ENCODE measurements at places on chromosomes 6 and 20. TPM values are rescaled to one million over a fixed set of nuclear protein-coding genes. Genes with fewer than 3 reads are reported as not detected.

The PKIG gene
- total RNA-seq = 138 TPM

The MOG gene
- not detected for total RNA-seq

DNA sequence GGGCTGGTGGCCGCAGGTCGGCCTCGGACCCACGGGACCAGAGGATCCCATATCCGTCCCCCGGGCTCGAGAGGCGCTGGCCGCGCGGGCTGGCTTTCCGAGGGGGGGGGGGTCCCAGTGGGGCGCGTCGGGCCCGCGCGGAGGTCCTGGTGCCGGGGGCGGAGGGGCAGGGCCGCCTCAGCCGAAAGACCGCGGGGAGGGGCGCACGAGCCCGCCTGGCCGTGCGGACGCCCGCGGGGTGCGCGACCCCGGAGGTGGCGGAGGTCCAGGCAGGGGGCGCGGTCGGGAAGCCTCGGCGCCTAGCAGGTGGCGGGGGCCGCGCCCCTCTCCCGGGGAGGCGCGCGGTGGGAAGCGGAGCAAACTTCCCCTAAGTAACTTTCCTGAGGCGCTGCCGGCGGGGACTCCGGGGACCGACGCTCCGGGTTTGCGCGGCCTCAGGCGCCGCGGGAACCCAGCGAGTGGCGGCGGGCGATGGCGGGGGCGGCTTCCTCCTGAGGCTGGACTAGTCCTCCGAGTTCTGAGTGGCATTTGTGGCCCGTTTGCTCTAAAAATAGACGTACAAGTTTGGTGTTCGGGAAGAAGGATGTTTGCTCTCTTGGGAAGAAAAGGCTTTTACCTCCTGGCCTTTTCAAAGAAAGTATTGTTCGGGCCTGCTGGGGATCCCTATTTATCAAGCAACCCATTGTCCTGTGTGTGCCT, 26.5 kb upstream of the BTBD3 start:
- peak; percentile 43 for DNase-seq

The C6orf163 gene
- 0.79 TPM for total RNA-seq

GRCh38 chr6:23218751-23219150, 649.4 kb downstream of the HDGFL1 start:
- DNase-seq = peak; percentile 84

DNA sequence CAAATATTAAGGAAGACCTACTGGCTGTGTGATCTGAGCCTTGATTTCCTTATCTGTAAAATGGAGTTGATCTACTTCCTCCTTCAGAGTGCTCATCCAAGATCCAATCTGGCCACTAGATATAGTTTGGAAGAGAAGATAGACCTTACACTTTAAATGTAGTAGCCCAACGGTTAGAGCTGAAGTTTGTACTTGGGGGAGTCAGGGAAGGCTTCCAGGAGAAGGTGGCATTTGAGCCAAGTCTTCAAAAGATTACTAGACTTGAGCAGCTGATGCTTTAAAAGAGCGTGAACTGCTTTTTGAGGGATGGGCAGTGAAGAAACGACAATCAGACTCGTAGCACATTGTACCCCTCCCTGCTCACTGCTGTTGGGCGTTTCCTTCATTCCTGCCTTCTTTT, 3.6 kb downstream of the LBP start:
- DNase-seq = no peak

The VIP gene
- 0.65 TPM for total RNA-seq

DNA sequence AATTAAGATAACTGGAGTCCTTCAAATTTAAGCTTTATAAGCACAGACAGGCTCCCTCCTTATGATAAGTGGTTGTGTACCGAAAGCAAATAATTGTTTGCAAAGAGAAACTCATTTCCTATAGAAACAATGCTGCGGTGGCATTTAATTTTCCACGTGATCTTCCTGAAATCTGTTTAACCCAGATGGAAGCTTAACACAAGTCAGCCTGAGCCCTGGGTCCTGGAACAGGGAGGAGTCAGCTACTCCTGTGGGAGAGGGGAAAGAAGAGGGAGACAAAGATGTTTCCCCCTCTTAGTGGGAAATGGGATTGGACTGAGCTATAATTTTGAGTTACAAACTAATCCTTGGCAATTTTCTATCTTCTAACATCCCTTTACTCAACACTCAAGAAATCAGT, 136.5 kb downstream of the ELOVL4 start:
- DNase-seq = no peak

DNA sequence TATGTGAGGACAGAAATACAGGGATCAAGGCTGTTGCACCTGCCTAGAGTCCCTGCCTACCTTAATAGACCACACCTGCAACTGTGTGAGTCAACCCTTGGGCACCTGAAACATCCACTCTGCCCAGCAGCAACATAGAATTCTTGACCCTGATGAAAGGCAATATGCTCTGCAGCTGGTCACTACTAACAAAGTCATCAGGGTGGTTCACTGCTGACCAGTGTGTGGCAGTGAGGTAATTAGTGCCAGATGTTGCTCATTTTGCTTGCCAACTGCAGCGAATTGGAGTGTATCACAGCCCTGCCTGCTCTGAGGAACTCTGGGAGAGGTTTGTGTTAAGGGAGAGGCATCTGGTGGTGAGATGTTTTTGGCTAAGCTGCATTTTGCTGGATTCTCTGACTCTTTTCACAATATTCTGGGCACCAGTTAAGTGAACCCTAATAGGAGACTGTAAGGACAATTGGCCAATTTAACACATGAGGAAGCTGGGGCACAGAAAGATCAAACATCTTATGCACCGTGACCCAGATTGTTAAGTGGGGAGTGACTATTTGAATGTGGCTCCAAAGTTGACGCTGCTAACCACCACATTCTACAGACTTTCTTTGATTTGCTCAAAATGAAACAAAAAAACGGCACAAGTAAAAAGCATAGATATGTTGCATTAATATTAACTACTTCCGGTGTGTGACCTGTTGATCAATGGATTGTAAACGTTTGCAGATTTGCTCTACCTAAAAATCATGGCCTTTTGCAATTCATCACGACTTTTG, 61.9 kb upstream of the OPRM1 start:
- no peak for DNase-seq

DNA sequence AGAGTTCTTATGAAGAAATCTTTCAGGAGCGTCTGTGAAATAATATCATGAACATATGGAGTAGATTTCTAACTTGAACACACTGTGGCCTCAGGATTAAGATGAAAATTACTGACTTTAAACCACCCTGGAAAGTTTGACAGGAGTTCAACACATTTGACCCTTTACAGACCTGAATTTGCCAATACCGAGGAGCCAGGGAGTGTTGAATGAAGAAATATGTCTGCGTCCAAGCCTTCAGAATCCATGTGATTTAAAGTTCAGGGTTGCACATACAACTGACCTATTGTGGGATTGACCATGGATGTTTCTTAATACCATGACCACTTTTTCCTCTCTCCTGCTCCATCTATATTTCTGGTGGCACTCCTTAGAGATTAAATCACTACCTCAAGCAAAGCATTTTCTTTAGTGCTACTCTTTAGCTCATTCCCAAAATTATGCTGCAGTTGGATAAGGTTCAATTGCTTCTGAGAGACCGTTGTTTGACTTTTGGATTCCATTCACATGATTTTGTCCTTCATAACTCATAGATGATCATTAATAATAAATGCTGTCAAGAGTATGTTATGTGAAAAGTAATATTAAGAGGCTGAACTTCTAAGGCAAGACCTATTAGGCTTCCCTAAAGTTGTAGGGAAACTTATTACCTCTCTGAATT, 57.4 kb downstream of the PRL start:
- DNase-seq = no peak

DNA sequence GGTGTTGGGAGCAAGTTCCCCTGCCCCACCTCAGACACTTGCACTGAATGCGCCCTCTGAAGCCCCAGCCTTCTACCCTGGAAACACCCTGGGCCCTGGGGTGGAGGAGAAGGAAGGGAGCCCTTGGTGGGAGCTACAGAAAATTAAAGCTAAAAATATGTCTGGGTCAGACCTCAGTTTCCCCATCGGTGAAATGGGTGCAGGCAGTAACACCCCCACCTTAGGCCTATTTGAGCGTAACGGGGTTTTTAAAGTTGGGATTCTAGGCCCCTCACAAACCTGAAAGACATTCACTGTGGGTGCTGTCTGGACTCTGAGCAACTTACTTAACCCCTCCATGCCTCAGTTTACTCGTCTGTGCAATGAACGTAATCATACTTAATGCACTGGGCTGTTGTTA, 19.3 kb upstream of the CDH22 start:
- no peak for DNase-seq

- no peak for DNase-seq
Measured at GRCh38 chr6:136745300-136745699, 47.0 kb downstream of the MAP3K5 start.

DNA sequence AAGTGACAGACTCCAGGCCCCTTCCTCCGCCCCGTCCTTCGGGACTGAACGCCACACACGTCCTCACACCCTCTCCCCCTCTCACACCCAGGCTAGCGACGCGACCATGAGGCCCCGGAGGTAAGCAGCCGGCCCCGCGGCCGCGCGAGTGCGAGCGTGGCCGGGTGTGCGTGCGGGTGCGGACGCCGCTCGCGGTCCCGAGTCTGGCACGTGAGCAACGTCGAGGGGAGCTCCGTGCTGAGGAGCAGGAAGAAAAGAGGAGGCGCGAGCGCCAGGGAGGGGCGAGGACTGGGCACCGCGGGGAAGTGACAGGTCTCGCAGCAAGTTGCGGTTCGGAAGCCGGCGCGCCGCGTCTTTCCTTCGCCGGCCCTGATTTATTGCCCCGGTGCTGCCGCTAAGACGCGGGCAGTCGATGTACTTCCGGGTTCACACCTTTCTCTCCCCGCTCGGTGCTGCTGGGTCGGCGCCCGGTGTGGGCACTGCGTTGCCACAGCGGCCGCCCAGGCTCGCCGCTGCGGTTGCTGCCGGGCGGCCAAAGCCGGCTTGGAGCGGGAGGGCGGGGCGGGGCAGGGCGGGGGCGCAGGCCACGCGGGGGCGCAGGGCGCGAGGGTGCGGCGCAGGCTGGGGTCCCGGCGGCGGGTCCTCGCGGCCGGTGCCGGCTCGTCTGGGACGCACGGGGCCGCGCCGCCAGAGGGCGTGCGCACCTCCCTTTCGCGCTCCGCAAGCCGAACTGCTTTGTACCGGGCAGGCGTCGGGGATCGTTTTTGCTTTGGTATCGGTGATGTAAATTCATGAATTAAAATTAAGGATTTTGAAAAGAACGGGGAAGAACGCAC, 15.8 kb upstream of the LIN28B start:
- DNase-seq = peak; percentile 63

DNA sequence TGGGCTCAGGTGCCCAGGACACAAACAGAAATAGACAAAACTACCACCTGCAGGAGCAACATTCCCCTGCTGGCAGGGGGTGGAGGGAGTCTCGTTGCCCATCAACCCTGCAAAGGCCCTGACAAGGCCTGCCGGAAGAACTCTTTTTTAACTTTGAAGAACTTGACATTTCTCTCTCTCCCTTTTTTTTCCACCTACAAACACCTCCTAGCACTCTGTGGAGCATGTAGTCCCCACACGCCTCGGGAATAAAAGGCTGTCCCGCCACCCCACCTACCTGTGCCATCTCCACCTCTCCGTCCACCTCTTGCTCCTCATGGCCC, 54.8 kb downstream of the GNAS-AS1 start:
- DNase-seq = no peak

DNA sequence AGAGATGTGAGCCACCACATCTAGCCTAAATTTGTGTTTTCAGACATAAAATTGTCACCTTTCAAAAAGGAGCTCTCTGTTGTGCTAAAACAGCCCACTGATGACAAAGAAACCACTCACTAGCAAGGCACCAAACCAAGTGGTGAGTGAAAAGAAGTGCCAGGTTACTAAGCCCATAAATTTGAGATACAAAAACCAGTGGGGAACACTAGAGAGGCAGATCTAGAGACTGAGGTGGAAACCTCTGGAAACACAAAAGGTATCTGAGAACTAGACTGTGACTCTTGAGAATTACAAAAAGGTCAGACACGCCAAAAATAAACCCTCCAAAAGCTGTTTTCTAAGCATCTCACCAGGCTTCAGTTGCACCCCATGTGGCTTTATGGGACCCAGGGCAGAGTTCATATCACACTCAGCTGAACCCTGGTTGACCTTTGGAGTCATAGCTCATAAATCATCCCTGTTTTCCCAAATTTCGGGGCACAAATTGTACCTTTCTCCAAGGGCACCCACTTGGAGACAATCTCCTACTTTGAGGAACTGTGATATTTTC, 24.2 kb downstream of the SAMD3 start:
- no peak for DNase-seq

- DNase-seq = no peak
Measured at GRCh38 chr6:118083711-118084110, 176.6 kb downstream of the SLC35F1 start.

The SLC22A16 gene
- not detected for total RNA-seq

- DNase-seq = no peak
Measured at GRCh38 chr6:90304308-90304707, 7.7 kb upstream of the BACH2 start.

The RIPOR3 gene
- total RNA-seq = 0.20 TPM

- DNase-seq = no peak
Measured at GRCh38 chr20:33014336-33015113, 7.0 kb downstream of the BPIFB2 start.

DNA sequence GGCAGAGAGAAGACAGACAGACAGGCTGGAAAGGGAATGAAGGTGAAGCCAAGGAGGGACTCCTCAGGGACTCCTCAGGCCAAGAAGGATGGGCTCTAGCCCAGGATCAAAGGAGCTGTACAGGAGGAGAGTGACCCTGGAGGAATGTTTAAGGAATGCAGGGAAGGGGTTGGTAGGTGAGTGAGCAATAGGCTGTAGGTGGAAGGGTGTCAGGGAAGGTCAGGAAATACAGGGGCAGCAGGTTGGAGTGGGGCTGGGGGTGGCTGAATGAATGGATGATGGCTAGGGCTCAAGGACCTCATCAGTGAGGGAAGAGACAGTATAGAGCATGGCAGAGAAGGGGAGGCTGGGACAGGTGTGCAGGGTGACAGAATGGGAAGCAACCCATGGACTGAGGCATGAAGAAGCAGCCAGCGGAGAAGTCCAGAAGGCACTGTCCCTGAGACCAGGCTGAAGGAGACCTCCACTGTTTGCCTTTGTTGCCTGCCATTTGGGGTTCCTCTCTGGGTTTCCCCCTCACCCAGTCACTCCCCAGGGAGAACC, 13.2 kb downstream of the SYNGAP1 start:
- DNase-seq = no peak

DNA sequence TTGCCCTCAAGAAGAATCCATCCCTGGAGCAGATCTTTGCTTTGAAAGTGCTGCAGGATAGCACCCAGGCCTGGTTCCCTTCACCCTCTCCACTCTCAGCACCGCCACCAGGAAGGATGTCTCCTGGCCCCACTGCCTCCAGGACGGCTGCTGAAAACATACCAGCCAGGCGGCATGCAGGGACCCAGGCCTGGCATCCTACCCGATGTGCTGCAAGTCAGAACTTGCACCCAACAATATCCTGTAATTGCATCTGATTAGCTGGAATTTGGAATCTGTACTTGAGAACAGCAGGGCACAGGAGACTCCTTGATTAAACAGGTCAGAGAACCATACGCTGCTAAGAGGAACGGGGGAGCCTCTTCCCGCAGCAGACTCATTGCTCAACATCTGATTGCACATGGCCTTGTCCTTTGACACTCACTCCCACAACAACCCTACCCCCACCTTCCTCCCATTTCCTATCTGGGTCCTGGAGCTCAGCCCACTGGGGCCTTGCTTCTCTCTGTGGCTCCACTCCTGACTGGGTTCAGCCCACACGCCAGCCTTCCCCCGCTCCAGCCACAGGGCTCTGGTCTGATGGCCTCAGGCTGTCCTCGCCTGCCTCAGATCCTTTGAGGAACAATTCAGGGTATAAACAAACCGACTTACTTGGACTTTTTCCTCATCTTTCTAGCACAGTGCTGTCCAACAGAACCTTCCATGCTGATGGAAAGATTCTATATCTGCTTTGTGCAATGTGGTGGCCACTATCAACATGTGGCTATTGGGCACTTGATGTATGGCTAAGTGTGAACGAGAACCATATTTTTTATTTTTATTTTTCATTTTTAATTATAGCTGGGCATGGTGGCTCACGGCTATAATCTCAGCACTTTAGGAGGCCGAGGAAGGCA, 78.0 kb downstream of the FGD2 start:
- DNase-seq = no peak

All from lung microvascular endothelial cell (primary cell).